H4 (cell line): ENCODE measurements at places on chromosomes 4 and X.

DNA sequence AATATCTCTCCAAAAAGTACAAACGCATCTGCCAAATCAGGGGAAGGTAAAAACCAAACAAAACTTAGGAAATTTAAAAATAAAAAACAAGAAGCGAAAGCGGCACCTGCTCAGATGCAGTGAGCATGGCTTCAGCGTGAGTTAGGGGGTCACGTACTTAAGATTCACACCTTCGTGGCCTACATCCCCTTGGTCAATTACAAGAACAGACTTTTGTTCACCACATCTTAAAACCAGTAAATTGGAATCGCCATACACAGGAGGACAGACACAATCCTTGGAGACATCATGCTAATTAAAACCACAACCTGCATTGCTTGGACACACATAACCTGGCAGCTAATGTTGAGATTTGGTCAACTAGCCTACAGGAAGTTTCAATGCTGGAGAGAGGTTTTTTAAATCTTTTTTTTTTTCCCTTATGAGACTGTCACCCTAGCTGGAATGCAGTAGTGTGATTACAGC lies 12.5 kb upstream of the SEL1L3 start:
- DNase-seq, result no peak

DNA sequence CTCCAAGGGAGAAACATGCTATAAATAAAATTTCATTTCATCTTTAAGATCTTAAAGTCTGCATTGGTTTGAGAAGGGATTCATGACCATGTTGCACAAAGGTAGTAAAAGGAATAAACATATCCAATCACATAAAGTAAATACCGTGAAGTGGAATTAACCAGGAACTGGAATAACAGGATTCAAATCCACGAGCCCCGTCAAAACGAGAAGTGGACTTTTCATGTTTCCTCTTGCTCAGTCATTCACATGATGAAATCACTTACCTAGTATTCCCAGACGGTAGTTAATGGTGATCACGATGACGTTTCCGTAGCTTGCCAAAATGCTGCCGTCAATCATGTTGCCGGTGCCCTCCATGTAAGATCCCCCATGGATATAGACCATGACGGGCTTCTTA lies 199.7 kb downstream of the NLGN4X start:
- no peak for DNase-seq

DNA sequence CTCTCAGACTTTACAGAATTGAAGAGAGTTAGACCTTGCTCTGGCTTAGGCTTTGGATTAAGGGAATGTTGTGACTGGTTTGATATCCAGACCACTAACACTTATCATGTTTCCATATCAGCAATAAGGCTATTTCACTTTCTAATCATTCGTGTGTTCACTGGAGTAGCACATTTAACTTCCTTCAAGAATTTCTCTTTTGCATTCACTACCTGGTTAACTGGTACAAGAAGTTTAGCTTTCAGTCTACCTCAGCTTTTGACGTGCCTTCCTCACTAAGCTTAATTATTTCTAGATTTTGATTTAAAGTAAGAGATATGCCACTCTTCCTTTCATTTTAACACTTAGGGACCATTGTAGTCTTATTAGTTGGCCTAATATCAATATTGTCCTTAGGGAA lies 62.6 kb downstream of the CASP6 start:
- no peak for DNase-seq

DNA sequence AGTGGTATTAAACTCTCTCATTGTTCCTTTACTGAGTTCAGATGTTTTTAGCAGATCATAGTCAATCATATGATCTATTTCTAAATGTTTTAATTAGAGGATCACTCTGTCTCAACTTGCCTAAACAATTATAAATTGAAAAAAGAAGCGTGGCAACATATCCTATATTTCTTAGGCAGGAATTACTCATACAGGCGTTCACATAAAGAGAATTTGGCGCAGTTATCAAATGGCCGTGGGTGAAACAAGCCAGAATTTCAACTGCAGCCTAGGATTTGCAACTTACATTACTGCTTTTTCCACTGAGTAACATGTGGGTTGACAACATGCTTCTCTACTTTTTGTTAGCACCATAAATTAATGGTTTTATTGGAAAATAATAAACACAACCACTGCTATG lies 141.3 kb downstream of the CPE start:
- DNase-seq, result no peak

DNA sequence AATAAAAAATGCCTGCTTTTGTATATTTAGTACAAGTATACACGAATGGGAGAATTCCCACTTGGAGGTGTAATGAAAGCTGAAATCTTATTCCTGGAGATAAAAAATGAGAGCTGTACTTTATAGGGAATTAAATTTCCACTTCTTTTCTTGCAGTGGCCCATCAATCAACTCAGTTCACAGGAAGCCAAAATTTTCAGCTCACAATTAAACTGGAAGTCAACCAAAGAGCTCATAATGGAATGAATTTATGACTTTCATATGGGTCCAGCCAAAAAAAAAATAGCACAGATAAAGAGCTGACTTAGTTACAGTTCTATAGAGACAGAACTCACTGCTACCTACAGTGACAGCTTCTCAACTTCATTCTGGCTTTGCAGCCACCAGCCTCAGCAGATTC lies 115.2 kb upstream of the TBC1D9 start:
- no peak for DNase-seq

GRCh38 chrX:111634823-111635729 lies 45.9 kb upstream of the ALG13 start:
- no peak for DNase-seq

- no peak for DNase-seq
These were observed 17.8 kb upstream of the GABRQ start for GRCh38 chrX:152619897-152620296.
